ENCODE measurements at places on chromosomes 4 and X.

GRCh38 chr4:84378983-84379382 lies 120.1 kb downstream of the NKX6-1 start:
- DNase-seq: no peak

- no peak for DNase-seq
Measured at GRCh38 chr4:159026329-159026728, 76.5 kb upstream of the RAPGEF2 start.

- DNase-seq: no peak
Measured at GRCh38 chr4:52907510-52907909, 45.4 kb downstream of the RASL11B start.

DNA sequence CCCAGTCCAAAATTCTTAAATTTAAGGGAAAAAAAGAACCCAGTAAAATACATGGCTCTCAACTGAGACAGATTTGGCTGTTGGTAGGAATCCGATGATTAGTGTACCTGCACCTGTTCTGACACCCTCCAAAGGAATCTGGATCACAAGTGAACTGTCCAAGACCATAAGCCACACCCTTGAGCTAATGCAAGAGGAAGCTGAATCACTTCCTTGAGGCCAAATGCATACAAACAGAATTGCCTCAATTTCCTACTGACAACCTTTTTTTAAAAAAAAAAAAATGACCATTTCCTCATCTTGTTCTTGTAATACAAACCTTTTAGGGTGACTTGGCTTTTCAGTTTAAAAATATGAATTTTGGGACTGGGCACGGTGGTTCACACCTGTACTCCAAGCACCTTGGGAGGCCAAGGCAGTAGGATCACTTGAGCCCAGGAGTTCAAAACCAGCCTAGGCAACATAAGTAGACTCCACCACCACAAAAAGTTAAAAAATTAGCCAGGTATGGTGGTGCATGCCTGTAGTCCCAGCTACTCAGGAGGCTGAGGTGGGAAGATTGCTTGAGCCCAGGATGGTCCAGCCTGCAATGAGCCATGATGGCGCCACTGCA lies 10.7 kb upstream of the FBXL5 start:
- DNase-seq: no peak

GRCh38 chrX:74490247-74490646 lies 69.0 kb downstream of the SLC16A2 start:
- DNase-seq: no peak

DNA sequence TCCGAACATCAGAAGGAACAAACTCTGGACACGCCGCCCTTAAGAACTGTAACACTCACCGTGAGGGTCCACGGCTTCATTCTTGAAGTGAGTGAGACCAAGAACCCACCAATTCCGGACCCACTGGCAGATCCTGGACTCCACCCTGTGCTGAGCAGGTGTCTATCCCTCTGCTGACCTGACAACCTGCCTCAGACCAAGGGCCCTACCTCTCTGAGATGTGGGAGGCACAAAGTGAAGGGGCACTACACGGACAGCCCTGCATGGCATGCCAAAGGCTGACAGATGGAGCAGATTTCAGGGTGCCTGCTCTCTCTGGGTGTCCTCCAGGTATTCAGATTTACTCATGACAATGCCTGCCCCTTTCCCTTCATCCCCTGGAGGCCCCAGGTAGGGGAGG lies 14.0 kb upstream of the HSFX1 start:
- no peak for DNase-seq

DNA sequence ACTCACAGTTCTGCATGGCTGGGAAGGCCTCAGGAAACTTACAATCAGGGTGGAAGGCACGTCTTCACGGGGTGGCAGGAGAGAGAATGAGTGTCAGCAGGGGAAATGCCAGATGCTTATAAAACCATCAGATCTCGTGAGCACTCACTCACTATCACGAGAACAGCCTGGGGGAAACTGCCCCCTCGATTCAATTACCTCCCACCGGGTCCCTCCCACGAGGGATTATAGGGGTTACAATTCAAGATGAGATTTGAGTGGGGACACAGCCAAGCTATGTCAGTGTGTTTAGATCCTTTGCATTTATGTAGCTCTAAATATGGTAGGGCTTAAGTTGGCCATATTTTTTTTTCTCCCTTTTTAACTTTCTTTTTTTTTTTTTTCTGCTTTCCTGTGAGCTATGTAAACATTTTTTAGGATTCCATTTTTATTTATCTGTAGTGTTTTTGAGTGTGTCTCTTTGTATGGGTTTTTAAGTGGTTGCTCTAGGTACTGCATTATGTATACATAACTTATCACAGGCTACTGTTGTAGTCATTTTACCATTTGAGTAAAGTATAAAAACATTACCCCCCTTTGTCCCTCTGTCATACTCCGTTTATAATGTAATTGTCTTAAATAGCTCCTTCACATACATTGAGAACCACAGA lies 79.0 kb downstream of the ADRA2C start:
- DNase-seq: no peak

DNA sequence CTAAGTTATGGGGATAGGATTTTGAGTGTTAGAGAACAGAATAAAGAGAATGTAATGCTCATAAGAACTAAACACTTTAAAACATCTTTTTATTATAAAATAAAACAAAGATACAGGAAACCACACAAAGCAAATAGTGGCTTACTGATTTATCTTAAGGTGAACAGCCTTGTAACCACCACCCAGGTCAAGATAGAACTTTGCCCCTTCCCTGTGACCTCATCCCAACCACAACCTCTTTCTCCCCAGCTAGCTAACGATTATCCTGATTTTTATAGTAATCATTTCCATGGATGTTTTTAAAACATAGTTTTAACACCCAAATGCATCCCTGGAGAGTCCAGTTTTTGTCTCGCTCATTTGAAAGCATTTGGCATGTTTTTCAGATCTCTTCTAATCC lies 17.0 kb downstream of the HELT start:
- DNase-seq: no peak

GRCh38 chr4:78179196-78179595 lies 122.1 kb downstream of the FRAS1 start:
- no peak for DNase-seq

DNA sequence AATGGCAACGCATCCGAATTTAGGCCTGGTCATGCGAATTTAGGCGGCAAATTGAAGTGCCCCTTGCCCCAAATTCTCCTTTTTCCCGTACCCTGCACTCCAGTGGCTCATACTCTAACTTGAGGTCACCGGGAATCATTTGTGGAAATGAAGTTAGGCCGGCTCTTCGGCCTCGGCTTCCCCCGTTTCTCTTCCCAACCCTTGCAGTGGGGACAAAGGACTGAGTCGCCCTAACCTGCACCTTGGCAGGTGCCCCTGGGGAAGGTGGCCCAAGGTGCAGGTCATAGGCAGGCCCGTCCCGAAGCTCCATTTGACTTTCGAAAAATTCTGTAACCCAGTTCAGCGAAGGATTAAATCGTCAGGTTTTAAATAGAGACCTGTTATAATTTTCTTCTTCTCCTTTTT lies 811 bp downstream of the SRD5A3 start:
- no peak for DNase-seq

GRCh38 chr4:7128234-7128633 lies 60.4 kb upstream of the GRPEL1 start:
- no peak for DNase-seq

GRCh38 chr4:21726255-21726815 lies 222.2 kb downstream of the KCNIP4 start:
- DNase-seq: no peak

DNA sequence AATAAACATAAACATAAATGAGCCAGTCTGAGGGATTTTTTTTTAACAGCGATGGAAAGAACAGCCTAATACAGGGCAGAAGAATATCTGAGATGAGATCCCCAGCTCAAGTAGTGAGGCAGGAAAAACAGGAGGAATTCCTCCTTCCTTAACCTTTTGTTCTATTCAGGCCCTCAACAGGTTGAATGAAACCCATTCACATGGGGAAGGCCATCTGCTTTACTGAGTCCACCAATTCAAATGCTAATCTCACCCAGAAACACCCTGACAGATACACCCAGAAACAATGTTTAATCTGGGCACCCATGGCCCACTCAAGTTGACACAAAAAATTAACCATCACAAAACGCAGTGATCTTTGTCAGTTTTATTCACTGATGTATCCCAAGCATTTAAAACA lies 45.5 kb downstream of the SMIM31 start:
- no peak for DNase-seq

DNA sequence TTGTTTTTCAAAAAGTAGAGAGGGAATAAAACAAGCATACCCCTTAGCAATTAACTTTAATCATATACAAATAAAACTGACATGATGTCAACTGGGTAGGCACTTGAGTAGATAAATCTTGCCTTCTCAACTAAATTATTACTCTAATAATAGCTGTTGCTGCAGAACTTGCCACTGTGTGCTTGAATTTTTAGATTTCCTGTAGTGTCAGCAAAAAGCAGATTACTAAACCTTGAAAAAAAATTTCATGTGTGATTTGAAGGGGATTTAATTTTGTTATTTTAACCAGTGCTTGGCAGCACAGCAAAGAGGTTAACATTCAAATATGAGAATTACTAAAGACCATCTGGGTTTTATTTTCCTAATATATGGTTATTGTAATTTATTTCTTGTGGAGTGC lies 438.3 kb upstream of the SPANXN1 start:
- DNase-seq: no peak

GRCh38 chrX:28278726-28279125 lies 297.5 kb upstream of the DCAF8L1 start:
- no peak for DNase-seq

- no peak for DNase-seq
Measured at GRCh38 chr4:24433515-24434214, 150.7 kb downstream of the DHX15 start.

- DNase-seq: peak; percentile 44
Measured at GRCh38 chr4:104491481-104492182, 3.1 kb downstream of the CXXC4 start.

- DNase-seq: no peak
Measured at GRCh38 chr4:168441412-168441811, 38.9 kb downstream of the DDX60L start.

- no peak for DNase-seq
Measured at GRCh38 chr4:91622925-91623602, 680.7 kb upstream of the GRID2 start.

- peak; percentile 7 for DNase-seq
Measured at GRCh38 chrX:77014377-77015372, 432.5 kb upstream of the FGF16 start.

- DNase-seq: no peak
Measured at GRCh38 chr4:29970626-29971025, 749.5 kb upstream of the PCDH7 start.

DNA sequence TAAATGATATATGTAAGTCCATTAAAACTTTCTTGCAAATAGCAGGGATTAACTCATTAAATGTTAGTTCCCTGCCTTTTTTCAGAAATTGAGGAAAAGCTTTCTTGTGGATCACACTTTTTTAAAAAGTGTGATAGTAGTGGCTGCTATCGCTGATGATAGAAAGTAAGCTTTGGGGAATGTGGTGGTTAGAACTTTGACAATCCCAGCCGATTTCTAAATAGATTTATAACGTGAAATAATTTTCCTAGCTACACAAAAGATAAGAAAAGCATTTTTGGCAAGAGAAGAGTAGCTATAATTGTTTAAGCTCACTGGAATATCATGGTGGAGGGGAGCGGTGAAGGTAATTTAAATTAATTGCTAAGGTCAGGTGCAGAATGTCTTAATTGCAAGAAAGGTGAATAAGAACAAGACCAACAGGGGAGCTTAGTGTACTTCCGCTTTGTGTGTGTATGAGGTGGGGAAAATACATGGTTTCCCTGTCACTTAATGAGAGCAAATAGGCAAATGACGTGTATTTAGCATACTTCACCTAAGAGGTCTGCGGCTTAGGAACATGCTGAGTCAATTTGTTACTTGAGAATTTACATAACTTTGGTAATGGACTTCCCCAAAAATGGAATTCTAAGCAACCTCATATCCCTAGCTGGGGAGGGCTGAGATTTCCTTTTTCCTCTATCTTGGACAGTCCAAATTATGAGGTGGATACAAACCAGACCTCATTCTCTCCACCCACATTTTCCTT lies 11.7 kb upstream of the IL21 start:
- peak; percentile 9 for DNase-seq

GRCh38 chr4:6727943-6728250 lies 11.9 kb downstream of the BLOC1S4 start:
- DNase-seq: no peak

Data from activated CD8-positive, alpha-beta T cell treated with anti-CD3 and anti-CD28 coated beads for 36 hours (primary cell).